ENCODE measurements at places on chromosomes 7 and 10. TPM values are rescaled to one million over a fixed set of nuclear protein-coding genes. Genes with fewer than 3 reads are reported as not detected.

Gene PLEKHS1
- total RNA-seq, result not detected

Gene TBL2
- 34.3 TPM for total RNA-seq

Gene OR6B1
- total RNA-seq, result not detected

Gene WNT2
- total RNA-seq, result 0.48 TPM

Data from omental fat pad (tissue), 4 donors.